SK-N-SH (cell line): ENCODE measurements at places on chromosomes 7 and 10. TPM values are rescaled to one million over a fixed set of nuclear protein-coding genes. Genes with fewer than 3 reads are reported as not detected.

NKX1-2 gene
- polyA plus RNA-seq: not detected in 2 replicates

PTPRN2 gene
- 3.9 and 4.0 TPM in 2 replicates for polyA plus RNA-seq

LRMDA gene
- 0.37 and 0.95 TPM in 2 replicates for polyA plus RNA-seq

CASP2 gene
- 19.7 and 22.3 TPM in 2 replicates for polyA plus RNA-seq

TRIM50 gene
- not detected in 2 replicates for polyA plus RNA-seq

- no peak overlapping the region for H3K4me3 ChIP-seq
- no peaks in the 10 kb centered on the region for H3K4me1 ChIP-seq
- no peaks in the 10 kb centered on the region for H3K27me3 ChIP-seq
- DNase-seq: no peak
Measured at GRCh38 chr10:110783509-110784107, 88.1 kb upstream of the PDCD4 start.

GRCh38 chr7:137915266-137915665 is 68.5 kb upstream of the DGKI start:
- no peak overlapping the region for H3K4me3 ChIP-seq
- peaks cover 9% of the 10 kb centered on the region; the same call in 1 of the 2 replicates for H3K4me1 ChIP-seq
- H3K27ac ChIP-seq: no peak overlapping the region

DNA sequence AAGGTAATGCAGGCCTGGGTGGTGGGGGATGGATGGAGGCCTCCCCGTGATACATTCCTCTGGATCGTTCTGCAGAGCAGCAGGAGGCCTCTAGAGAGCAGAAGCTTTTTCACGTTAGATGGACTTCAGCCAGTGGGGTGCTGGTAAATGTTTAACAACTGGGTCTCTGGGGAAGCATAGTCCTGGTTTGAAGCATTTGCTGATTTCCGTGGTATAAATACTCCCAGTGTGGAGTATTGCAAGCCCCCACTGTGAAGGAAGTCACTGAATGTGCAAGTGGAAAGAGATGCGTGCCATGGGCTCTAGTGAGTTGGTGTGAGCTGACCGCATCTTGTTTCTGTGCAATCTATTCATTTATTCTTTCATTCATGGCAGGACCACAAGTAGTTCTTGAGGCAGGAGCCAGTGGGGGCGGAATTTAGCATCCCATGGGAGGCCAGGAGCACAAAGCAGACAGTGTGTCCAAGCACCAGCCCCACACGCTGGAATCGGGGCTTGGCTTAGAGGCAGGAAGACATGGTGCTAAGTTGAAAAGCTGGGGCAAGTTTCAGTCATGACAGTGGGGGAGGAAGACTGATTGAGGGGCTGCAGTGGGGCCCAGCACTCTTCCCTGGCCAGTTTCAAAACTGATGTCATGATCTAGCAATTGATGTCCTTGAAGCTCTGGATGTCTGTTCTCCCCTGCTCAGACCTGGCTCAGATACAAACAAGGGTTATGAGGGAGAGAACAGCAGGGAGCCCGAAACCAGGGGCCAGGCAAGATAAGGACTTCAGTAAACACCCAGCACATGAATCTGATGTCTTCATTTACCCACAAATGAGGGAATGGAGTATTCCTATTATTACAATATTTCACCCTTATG is 280.9 kb upstream of the LYZL1 start:
- no peaks in the 10 kb centered on the region for H3K4me1 ChIP-seq
- no peak overlapping the region for H3K4me3 ChIP-seq
- no peaks in the 10 kb centered on the region for H3K27me3 ChIP-seq
- H3K27ac ChIP-seq: no peak overlapping the region
- DNase-seq: no peak

DNA sequence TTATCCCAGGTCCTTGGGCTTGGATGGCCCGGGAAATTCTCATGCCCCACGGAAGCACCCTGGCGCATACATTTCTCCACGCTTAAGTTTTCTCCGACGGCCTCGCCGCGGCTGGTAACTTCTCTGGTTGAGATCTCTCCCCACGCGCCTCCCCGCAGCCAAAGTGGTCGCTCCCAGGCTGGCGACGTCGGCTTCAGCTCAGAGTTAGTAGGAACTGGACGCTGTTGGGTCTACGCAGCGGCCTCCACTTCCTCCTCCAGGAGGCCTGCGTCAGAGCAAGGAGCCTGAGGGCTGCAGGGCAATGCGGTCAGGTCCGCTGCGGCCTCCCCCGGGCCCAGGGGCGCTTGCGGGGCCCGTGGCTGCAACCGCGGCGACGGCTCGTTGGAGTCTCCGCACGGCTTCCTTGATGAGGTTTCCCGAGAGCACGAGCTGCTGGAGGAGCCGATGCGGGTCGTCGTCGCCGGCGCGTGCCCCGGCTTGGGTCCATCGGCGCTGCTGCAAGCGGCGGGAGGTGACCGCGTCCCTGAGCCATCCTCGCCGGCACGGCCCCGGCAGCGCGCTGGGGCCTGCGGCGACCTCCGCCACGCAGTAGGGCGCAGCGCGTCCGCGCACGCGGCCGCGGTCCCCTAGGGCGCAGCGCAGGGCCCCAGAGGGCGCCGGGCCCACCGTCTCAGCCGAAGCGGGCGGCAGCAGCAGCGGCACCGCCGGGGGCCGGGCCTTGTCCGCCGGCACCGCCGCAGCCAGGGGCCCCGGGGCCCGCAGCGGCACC is 744 bp downstream of the FRAT2 start:
- H3K4me1 ChIP-seq: peaks cover 21% of the 10 kb centered on the region; the same call in 1 of the 2 replicates
- no peaks in the 10 kb centered on the region for H3K36me3 ChIP-seq
- DNase-seq: peak; percentile 75
- peak overlapping the region; percentile 83 for H3K4me3 ChIP-seq
- H3K27ac ChIP-seq: no peak overlapping the region

GRCh38 chr7:15330943-15331342 is 230.9 kb downstream of the AGMO start:
- no peaks in the 10 kb centered on the region for H3K4me1 ChIP-seq
- DNase-seq: no peak
- no peaks in the 10 kb centered on the region for H3K36me3 ChIP-seq
- H3K27ac ChIP-seq: no peak overlapping the region
- H3K4me3 ChIP-seq: no peak overlapping the region

DNA sequence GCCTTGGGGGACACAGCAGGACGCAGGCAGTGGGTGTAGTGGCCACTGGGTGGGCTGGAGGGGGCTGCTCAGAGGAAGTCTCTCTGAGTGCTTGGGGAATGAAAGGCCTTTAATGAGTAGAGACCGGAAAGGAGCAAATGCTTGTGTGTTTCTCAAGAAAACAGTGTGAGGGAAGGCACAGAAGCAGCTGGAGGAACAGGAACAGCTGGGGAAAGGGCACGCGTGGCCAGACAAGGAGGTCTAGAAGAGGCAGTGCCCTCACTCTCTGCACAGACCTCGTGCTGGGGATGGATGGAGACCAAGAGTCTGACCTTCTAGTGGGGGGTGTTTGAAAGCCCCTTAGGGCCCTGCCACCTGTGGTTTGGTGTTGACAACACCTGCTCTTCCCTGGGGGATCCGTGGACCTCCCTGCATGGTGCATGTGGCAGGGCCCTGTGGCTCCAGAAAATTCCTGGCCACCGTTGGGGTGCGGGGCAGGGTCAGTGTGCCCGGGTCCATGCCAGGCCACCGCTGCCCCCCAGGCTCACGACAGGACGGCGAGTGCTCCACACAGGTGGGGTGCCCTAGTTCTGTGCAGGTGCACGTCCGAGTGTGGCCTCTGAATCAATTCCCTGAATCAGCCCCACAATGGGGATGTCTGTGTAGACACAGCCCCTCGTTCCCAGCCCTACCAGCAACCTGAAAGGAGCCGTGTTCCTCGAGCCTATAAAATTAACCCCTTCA is 25.9 kb upstream of the FAM20C start:
- no peak for DNase-seq
- peaks cover 58% of the 10 kb centered on the region for H3K4me1 ChIP-seq
- peaks cover 56% of the 10 kb centered on the region for H3K27me3 ChIP-seq
- no peaks in the 10 kb centered on the region for H3K36me3 ChIP-seq
- H3K4me3 ChIP-seq: no peak overlapping the region

DNA sequence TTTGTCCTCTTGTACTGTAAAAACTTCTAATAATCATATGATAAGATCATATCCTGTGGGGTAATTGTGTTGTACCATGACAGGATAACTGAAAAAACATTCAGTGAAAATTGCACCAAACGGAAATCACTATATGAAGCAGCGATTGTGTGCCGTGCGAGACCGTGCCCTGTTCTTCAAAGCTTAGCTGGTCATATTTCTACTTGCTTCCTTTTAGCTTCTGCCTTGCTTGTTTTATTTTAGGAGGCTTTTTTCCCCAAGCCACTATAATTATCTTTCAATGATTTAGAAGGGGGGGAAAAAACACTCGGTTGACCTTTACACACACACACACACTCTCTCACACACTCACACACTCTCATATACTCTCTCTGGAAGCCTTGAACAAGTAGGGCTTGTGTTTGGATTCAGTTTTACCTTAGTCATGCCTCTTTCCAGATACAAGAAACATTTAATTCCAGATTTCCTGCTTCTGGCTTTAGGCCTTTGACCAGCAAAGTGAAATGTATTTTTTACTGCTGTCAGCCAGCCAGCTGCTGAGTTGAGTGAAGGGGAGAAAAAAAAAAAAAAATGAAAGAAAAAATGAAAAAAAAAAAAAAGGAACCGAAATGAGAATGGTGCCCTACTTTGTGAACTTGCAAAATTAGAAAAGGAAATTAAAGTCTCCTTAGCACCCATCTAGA is 181.4 kb downstream of the ARID5B start:
- H3K4me1 ChIP-seq: peaks cover 49% of the 10 kb centered on the region
- peak overlapping the region; percentile 50 for H3K4me3 ChIP-seq
- DNase-seq: no peak
- H3K36me3 ChIP-seq: peaks cover 38% of the 10 kb centered on the region
- no peaks in the 10 kb centered on the region for H3K27me3 ChIP-seq

- no peak for DNase-seq
- no peak overlapping the region for H3K27ac ChIP-seq
- no peaks in the 10 kb centered on the region for H3K27me3 ChIP-seq
- peaks cover 8% of the 10 kb centered on the region for H3K36me3 ChIP-seq
- H3K4me3 ChIP-seq: no peak overlapping the region
- H3K4me1 ChIP-seq: peaks cover 17% of the 10 kb centered on the region; the same call in 1 of the 2 replicates
Measured at GRCh38 chr7:491958-492713, 27.5 kb downstream of the PDGFA start.

DNA sequence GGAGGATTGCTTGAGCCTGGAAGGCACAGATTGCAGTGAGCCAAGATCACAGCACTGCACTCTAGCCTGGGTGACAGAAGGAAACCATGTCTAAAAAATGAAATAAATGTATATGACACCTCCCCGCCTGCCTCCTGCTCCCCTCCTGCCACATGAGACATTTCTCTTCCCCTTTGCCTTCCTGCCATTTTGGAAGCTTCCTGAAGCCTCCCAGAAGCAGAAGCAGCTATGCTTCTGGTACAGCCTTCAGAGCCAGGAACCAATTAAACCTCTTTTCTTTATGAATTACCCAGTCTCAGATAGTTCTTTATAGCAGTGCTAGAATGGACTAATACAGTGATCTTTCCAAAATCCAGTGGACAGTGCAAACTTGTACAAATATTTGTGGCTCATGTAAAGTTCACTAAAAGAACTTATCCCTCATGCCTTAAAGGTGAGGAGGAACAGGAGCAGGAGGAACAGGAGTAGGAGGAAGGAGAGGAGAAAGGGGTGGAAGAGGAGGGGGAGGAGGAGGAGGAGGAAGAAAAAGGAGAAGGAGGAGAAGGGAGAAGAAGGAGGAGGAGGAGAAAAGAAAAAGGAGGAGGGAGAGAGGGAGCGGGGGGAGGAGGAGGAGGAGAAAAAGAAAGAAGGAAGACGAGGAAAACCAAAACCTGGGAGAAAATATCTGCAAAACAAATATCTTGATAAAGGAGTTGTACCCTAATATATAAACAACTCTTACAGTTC is 2.8 kb upstream of the ABI1 start:
- H3K27ac ChIP-seq: no peak overlapping the region
- H3K4me3 ChIP-seq: no peak overlapping the region
- H3K4me1 ChIP-seq: peaks cover 6% of the 10 kb centered on the region; the same call in 1 of the 2 replicates
- no peaks in the 10 kb centered on the region for H3K36me3 ChIP-seq

- no peaks in the 10 kb centered on the region; the same call in 1 of the 2 replicates for H3K4me1 ChIP-seq
- H3K27ac ChIP-seq: no peak overlapping the region
- no peak for DNase-seq
- H3K27me3 ChIP-seq: no peaks in the 10 kb centered on the region; the same call in 1 of the 2 replicates
- H3K4me3 ChIP-seq: no peak overlapping the region
Measured at GRCh38 chr7:135808206-135808605, 59.6 kb upstream of the FAM180A start.

DNA sequence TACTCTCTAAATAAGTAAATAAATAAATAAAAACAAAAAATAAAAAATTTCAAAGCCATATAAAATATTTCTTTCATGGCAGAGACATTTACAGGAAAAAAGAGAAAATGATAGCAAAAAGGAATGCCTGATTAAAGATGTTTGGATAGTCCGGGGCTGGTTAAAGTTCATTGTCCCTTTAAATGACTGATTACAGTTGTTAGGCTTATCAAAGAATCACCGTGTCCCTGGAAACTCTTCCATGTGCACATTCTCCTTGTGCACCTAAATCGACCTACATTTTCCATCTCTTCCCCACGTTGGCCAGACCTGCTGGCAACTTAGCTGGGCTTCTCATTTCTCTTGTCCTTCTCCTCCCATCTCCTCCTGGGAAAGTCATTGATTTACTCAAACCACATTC is 69.1 kb downstream of the ABCB5 start:
- no peaks in the 10 kb centered on the region for H3K4me1 ChIP-seq
- H3K27me3 ChIP-seq: peaks cover 21% of the 10 kb centered on the region
- DNase-seq: no peak
- H3K36me3 ChIP-seq: no peaks in the 10 kb centered on the region

DNA sequence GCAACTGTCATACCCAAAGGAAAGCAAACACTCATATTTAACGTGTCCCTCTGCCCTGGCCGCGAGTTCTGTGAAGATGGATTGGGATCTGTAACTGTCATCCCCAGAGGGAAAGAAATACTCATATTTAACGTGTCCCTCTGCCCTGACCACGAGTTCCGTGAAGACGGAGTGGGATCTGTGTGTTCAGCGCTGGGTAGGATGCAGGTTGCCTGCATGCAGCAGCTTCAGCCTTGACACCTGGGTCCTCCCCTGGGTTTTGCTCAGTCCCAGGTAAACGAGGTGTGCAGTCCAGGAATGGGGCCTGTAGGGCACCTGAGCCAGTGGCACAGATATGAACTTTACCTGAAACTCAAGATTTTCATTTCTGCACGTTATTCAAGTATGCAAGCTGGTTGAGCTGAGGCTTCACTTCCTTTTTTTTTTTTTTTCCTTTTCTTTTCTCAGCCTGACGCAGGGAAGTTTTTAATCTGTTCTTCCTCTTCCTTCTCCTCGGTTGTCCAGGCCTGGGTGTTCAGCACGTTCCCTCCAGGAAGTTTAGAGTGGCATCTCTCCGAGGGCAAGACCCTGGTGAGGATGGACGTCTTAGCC is 159.0 kb upstream of the SHH start:
- H3K27me3 ChIP-seq: peaks cover 75% of the 10 kb centered on the region
- no peaks in the 10 kb centered on the region for H3K36me3 ChIP-seq
- no peak overlapping the region for H3K4me3 ChIP-seq
- no peaks in the 10 kb centered on the region for H3K4me1 ChIP-seq
- H3K27ac ChIP-seq: no peak overlapping the region

GRCh38 chr7:2195400-2196246 is 37.1 kb downstream of the MAD1L1 start:
- no peak overlapping the region for H3K4me3 ChIP-seq
- no peak overlapping the region for H3K27ac ChIP-seq
- DNase-seq: no peak
- no peaks in the 10 kb centered on the region for H3K4me1 ChIP-seq
